ENCODE measurements at places on chromosomes 5 and 9.

DNA sequence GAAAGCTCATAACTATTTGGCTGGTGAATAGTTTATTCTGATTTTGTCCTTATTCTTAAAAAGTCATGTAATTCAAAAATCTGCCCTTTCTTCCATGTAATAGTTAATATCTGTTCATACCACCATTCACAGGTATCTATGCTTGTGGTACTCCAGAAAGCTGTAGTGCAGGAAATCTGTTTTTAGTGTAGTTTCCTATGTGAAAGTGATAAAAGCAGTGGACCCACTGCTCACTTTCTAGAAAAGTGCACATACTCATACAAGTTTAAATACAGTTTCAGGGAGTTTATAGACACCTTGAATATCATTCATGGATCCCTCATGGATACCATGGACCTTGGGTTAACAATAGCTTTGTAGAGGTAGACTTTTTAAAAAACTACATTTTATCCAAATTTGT, 20.2 kb downstream of the PBX3 start:
- DNase-seq = no peak

DNA sequence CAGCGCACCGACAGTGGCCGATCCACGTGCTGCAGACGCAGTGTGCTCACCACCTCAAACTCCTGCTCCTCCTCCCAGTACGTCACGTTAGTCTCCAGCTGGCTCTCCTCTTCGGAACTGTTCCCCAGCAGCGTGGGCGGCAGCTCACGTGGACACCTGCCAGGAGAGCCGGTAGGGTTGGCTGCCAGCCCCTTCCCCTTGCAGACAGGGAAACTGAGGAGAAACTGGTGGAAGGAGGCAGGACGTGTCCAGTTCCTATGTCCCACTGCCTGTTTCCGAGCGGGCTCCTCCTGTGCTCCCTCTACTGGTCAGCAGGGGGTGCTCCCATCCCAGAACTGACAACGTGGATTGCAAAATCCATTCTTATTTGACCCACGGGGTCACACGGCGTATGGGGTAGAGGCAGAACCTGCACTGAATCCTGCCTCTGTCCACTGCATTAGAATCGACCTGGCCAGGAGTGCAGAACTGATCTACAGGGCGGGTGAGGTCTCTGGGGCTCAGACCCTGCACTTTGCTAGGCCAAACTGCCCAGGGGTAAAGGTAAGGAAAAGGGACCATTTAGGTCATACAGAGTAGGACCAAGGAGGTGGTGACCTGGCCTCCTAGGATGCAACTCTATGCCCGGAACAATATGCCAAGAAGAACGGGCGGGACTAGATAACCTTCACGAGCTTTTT, 25.7 kb downstream of the PDGFRB start:
- DNase-seq = no peak

DNA sequence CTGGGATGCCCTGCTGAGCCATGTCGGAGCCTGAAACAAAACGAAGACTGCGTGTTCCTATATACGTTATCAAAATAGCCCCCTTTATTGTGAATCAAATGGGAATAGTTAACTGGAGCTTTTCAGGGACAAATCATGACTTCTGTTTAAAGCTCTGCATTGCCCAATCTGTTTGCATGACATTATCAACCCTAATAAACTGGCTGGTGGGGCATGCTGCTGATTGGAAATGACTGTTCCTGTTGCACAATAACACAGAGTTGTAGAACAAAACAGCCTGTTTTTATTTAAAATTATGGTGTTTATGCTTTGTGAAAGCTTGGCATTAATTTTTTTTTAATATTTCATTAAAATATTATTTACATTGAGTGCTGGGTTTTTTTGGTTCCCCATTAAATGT, 215.5 kb downstream of the TMEM167A start:
- no peak for DNase-seq

GRCh38 chr5:87400305-87400899, 12.3 kb downstream of the CCNH start:
- DNase-seq = no peak

DNA sequence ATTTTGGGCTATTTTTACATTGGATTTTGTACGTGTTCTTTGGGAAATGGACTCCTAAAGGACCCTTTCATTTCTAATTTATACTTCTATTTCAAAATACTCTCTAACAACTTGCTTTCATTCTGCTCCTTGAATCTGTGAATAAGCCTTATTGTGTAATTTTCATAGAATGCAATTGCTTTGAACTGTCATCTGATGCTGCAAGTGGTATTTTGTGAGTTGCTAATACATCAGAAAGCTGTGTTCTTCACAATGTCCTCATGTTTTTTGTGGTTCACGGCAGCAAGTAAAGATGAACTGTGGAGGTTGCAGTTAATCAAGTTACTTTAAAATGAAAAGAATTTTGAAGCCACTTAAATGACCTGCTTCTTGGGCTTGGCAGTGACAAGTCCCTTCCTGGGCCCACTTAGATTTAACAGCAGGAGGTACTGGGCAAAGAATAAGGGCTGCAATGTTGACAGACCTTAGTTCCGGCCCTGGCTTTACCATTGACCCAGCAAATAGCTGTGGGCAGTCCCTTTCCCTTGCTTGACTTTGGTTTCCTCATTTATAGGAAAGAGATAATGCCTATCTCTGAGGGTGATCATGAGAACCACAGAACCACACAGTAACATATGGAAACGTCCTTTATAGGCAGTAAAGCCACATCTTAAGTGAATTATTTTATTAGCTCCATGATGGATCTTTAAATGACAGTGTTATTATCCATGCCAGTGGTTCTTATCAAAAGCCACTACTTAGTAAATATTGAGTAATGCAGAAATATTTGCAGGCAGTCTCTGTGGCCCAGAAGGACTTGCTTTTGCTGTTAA, 54.8 kb downstream of the IQGAP2 start:
- no peak for DNase-seq

DNA sequence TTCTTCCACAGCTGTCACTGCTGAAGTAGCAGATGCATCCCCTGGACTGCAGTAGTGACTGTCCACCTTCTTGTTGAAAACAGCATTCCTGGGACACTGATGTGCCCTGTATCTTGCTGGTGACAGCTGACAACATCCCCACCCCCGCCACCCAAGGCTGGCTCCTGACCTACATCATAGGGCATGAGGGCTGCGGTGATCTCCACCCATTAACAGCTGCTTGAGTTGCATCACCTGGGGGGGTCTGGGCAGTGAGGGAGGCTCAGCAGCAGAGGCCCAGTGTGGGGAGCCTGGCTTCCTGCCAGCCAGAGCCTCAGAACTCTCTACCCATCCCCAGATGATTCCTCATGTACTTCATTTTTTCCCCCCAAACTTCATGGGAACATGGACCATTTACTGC, 4.1 kb downstream of the PRUNE2 start:
- no peak for DNase-seq

GRCh38 chr9:87787735-87788134, 61.8 kb downstream of the CTSL start:
- DNase-seq = no peak

DNA sequence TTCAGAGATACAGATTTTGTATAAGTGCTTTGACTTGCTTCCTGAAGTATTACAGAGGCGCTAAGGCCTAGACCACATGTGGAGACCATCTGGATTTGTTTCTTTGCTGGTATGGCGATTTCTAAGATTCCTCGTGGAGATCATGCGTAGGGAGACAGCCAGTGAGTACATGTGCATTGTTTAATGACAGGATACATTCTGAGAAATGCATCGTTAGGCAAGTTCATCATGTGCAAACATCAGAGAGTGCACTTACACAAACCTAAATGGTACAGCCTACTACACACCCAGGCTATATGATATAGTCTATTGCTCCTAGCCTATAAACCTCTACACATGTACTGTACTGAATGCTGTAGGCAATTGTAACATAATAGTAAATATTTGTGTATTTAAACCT, 16.5 kb upstream of the CEP120 start:
- DNase-seq = no peak

- no peak for DNase-seq
Observed at GRCh38 chr5:110790673-110791072, 51.9 kb downstream of the SLC25A46 start.

GRCh38 chr5:129244478-129244877, 149.9 kb downstream of the ISOC1 start:
- no peak for DNase-seq

DNA sequence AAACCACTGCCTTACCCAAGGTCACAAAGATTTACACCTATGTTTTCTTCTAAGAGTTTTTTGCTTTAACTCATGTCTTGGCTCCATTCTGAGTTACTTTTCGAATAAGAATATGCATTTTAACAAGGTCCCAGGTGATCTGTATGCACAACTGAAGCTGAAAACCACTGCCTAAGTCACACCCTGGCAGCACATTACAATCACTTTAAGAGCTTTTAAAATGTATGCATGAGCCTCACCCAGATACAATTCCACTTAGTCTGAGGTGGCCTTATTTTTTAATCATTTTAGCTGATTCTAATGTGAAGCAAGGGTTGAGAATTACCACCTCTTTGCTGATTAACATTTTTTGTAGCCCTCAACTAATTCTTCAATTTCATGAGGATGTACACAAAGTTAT, 29.5 kb downstream of the IDNK start:
- no peak for DNase-seq

DNA sequence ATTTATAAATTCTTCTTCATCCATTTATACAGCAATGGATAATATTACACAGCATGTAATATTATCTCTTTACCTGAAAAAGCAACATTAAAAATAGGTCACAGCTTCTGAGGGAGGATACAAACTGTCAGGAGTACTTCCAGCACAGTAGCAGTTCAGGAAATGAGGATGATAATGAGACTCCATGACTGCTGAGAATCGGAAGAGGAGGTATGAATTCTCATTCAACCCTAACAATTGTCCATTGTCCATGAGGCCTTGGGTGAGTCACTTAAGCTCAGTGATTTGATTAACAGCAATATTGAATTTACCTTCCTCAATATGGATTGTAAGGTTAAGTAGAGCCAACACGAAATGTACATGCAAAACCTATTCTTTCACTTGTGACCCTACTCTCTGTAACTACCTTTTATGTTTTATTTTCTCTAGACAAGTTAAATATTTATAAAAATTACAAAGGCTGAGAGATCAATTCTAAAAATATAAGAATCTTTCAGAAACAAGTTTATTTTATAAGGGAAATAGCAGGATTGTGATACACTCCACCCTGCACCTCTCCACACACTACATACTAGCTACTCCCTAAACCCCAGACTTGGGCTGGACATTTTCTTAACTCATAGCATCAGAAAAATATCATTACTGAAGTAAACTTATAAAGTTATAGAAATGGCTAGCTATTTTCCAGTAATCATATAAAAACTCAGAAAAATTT, 159.1 kb upstream of the ACOT12 start:
- no peak for DNase-seq
